ENCODE measurements at places on chromosomes 4 and X.

GRCh38 chrX:22109442-22109841, 77.3 kb downstream of the PHEX start:
- DNase-seq: no peak

DNA sequence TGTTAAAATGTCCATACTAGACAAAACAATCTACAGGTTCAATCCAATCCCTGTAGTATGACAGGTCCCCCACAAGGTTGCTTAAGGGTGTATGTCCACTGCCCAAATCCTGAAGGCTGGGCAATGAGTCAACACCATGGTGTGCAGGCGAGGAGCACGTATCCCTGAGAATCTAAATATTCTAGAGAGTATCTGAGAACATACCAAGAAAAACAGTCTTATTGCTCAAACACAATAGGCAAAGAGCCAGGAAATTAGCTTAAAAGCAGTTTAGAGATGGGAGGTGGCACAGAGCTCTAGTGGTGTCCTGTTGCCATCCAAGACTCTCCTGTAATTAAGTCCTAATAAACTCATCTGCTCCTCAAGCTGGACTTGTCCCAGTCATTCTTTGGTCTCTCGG, 37.0 kb downstream of the RCHY1 start:
- DNase-seq: no peak

DNA sequence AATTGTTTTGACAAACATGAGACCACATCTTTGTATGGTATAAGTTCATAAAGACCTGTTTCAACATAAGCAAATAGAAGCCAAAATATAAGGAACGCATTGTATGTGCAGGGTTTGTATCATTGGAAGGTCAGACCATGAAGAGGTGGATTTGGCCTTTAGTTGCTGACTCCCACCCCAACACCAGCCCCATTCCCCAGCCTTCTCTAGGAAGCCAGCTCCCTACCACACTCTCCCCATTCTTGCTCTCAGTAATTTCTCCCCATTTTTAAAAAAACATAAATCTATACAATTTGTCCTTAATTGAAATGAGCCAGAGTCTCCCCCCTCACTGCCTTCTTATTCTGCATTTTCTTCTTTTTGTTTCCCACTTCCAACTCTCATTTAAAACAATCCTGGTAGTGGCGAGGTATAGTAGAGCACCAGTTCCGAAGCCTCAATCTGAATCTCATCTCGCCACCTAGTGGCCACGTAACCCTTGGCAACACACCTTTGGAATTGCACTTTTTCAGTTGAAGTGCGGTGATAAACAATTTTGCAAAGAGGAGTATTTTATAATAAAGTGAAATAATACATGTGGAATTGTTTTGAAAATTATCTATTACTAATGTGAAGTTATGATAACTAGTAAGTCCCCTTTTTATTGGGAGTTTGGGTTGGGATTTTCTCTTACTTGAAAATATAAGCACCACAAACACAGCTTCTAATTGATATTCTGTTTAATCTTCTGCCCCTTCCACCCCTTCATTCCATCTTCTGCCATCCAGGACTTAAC, 126.6 kb downstream of the ASB9 start:
- no peak for DNase-seq

- DNase-seq: no peak
These were observed 12.5 kb upstream of the HS3ST1 start for GRCh38 chr4:11441194-11441556.

DNA sequence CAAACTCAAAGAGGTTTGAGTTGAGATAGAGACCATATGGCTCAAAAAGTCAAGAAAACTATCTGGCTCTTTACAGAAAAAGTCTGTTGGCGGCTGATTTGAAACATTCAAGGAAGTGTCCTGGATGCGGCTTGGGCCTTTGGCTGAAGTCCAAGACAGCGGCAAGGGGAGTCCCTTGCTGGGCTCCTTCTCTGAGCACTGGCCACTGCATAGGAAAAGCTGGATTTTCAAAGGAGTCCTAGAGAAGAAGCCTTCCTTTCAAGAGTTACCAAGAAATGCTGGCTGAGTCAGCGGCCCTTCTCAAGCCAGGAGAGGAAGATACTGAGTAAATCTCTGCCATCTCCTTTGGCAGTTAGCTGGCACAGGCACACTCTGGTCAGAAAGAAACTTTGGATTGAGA, 12.1 kb downstream of the APLN start:
- no peak for DNase-seq
